ENCODE measurements at places on chromosomes 3 and 15.

- DNase-seq, result no peak
Observed at GRCh38 chr3:37592328-37592727, 269.4 kb upstream of the CTDSPL start.

- no peak for DNase-seq
Observed at GRCh38 chr3:158668506-158668905, 3.9 kb downstream of the LXN start.

DNA sequence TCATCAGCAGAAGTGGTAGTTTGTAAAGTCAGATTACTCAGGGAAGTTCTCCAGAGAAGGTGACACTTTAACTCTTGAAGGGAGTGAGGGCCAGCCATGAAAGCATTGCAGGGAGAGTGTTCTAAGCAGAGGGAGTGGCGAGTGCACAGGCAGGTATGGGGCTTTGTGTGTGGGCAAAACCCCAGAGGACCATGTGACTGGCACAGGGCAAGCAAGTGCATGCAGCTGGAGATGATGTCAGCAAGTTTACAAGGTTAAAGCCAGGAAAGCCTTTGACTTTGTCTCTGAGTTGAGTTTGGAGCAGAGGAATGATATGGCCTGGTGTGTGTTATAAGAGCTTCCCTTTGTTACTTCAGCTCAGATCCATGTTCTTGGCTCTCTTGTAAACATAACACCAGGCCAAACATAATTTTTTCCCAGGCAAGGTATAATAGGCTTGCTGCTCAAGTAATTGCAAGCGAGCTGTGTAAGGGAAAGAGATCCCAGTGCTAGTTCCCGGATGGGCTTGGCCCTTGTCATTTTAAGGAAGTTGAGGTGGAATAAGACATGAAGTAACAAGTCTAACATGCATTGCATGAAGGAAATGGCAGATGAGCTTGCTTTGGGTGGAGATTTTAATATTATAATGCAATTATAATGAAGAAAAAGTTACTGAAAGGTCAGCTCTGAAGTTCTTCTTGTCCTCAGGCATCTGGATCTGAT, 341.1 kb upstream of the LRRC3B start:
- no peak for DNase-seq

- no peak for DNase-seq
Observed at GRCh38 chr3:168081171-168081771, 14.5 kb downstream of the GOLIM4 start.

GRCh38 chr3:107680698-107681097, 157.9 kb downstream of the BBX start:
- no peak for DNase-seq

GRCh38 chr3:190306513-190307163, 15.6 kb downstream of the CLDN1 start:
- DNase-seq, result no peak

- no peak for DNase-seq
Observed at GRCh38 chr15:62856466-62857246, 185.9 kb upstream of the TPM1 start.

- DNase-seq, result no peak
Observed at GRCh38 chr15:65332391-65333147, 28.1 kb downstream of the RNU5B-1 start.

GRCh38 chr3:180278583-180279188, 241.9 kb upstream of the PEX5L start:
- no peak for DNase-seq

GRCh38 chr15:89098281-89098680, 10.0 kb downstream of the ABHD2 start:
- no peak for DNase-seq

DNA sequence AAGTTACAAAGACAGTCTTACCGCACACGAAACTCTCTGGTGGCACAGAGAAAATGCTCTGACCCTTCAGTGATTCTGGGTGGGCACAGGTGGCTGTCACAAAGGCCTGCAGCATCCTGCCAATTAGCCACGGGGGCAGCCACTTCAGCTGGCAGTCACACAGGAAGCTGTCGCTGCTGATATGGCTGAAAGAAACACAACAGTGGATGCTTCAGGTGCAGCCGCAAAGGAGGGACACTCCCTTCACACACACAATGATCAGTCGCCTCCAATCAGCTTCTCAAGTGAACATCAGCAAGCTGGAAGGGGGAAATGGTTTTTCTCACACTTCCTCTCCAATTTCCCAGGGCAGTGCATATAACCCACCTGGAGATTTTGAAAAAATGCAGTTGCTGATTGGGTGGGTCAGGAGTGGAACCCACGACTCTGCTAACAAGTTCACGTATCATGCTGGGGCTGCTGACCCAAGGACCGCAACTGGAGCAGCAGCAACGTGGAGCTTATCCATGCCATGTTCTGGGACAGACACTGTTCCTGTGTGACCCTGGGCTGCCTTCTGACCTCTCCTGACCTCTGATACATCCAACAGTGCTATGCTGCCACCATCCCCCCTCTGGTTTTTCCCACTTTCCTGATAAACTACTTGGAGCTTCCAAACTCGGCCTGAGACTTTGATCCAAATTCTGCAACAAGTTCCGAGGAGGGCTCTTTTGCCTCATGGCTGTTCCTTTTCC, 106.6 kb downstream of the LRIG1 start:
- DNase-seq, result no peak

DNA sequence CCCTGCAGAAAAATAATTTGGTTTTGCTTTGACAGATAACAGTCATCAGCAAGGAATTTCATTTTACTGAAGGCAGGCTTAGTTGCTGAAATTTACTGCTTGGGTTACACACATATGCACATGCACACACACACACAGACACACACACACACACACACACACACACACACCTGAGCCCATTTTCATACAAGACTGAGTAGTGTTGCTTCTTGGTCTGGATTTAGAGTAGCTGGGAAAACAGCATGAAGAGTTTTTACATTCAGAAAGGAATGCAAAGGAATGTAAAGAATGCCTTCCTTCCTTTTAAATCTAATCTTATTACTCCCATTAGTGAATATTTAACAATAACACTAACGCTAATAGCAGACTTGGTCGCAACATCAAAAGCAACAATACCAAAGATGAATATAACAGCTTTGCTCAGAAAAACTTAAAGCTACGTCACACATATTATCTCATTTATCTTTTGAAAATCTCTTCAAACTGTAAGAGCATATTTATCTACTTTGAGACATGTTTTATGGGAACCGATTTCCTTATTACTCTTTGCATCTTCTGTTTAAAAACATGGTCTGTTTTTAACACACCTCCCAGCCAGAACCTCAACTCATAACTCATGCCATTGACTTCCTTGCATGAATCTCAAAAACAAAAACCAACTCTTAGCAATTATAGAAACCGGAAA, 32.5 kb downstream of the RFTN1 start:
- no peak for DNase-seq

- no peak for DNase-seq
Observed at GRCh38 chr15:78749831-78750230, 61.4 kb downstream of the ADAMTS7 start.

- DNase-seq, result no peak
Observed at GRCh38 chr3:185150561-185150960, 2.3 kb downstream of the C3orf70 start.

- DNase-seq, result no peak
Observed at GRCh38 chr3:10366651-10367101, 45.8 kb upstream of the SEC13 start.

DNA sequence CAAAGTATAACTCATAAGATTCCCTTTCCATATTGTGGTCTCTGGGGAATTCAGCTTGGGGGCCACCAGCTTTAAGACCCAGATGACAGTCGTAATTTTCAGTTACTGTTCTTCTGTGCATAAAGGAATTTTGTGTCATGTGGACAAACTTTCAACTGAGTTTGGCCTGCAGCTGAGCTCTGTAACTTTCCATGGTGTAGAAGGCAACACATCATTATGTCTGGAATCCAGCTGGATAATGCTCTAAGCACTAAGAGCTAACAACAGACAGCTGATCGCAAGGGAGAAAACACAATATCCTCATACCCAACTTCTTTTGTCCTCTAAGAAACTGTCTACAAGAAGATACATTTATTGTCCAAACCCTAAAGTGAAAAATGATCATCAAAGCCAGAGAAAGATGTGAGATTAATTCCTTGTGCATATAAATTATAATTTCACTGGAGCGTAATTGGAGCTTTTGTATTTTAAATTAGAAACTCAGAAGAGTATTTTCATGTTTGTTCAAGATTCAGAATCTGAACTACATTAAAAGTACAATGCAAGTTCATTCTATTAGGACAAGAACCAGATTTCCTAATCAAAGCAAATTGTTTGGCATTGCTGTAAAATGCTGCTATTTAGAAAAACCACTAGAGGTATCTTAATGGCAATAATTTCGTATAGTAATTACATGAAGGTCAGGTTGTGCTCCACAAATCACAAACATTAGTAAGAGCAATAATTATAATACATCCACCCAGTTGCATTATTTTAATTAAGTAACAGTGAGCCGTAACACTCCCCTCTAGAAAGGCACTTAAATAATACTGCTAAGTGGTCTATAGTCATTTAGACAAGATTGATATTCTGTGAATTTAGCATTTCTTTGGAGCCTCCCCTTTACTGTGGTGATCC, 218.8 kb downstream of the ATP8B4 start:
- no peak for DNase-seq

GRCh38 chr15:25796395-25796794, 66.7 kb downstream of the ATP10A start:
- no peak for DNase-seq

GRCh38 chr3:184359610-184360009, 1.8 kb downstream of the CLCN2 start:
- no peak for DNase-seq

GRCh38 chr3:49500732-49501609, 30.9 kb downstream of the DAG1 start:
- no peak for DNase-seq

DNA sequence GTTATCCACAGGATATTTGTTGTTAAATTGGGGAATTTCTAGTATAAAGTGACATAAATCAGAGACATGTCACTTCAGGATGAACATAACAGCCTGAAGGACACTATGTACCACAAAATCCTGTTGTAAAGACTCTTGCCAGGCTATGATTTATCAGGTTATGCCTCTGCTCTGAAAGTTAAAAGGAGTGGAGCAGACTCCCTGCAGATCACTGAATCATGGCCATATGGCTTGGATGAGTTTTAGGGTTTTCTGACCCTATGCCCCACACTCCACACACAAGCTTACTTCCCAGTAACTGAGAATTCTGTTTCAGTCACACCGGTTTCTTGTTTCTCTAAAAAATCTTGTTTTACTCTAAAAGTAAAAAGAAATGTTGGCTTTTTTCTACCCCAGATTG, 869.4 kb downstream of the NAALADL2 start:
- DNase-seq, result no peak

GRCh38 chr15:60363087-60363549, 34.7 kb downstream of the ANXA2 start:
- no peak for DNase-seq

DNA sequence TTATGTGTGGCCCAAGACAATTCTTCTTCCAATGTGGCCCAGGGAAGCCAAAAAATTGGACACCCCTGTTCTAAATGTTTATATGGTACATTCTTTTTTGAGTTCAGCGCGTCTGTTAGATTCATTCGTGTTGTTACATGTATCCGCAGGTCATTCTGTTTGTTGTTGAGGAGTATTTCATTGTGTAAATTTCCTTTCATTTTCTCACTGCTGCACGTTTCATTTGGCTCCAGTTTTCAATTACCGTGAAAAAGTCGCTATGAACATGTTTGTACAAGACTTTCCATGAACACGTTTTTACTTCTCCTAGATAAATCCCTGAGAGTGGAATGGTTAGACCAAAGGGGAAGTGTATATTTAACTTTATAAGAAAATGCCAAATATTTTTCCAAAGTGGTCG, 7.5 kb upstream of the OPA1 start:
- no peak for DNase-seq

DNA sequence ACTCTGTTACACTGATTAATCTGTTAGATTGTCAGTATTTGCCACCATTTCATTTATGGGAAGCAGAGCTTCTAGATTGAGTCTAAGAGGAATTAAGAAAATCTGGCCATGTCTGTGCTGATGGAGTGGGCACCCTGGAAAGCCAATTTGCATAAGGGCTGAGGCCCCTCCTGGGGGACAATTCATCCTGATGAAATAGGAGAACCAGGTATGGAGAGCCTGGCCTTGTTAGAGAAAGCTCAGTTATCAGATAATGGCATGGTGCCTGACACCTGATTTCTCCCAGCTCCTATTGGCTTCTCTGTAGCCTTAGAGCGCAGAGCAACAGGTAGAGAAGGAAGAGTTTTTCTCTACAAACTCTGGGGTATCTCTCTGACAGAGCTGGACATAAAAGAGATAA, 114.2 kb downstream of the EBLN2 start:
- no peak for DNase-seq

GRCh38 chr3:65974509-65974908, 64.2 kb downstream of the MAGI1 start:
- no peak for DNase-seq

DNA sequence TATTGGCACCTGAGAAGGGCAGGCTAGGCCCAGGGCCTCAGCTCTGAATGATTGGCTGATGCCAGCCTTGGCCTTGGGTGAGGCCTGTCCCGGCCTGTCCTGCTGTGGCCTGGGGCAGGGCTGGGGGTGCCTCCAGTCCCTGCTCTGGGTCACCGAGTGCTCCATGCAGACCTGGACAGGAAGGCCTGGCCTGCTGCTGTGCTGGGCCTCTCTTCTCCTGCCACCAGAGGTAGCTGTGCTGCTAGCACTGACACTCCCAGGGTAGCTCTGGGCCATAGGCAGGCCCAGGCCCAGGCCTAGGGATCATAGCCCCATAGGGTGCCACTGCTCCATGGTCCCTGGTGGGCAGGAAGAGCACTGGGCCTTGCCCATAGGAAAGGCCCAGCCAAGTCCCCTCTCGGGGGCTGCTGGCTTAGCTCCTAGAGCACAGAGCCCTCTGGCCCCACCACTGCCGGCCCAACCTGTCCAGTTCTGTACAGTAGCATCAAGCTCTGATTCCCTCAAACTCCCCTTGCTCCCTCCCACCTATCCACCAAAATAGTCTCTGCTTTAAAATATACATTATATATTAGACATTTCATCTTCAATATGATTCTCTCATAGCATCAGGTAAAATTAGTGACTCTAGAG, 18.2 kb downstream of the ABTB1 start:
- DNase-seq, result no peak

GRCh38 chr3:101383156-101383575, 62.8 kb upstream of the IMPG2 start:
- no peak for DNase-seq
